ENCODE measurements at places on chromosomes 6 and 20. TPM values are rescaled to one million over a fixed set of nuclear protein-coding genes. Genes with fewer than 3 reads are reported as not detected.

Gene ADTRP
- not detected for total RNA-seq

Gene SLC52A3
- 0.15 TPM for total RNA-seq

Gene UNC93A
- total RNA-seq: not detected

Gene TINAG
- total RNA-seq: 0.78 TPM

Gene NOX3
- not detected for total RNA-seq

Measured in gastrocnemius medialis (tissue), 4 donors.